NCI-H2081 (cell line): ENCODE measurements at places on chromosomes 2 and 18.

DNA sequence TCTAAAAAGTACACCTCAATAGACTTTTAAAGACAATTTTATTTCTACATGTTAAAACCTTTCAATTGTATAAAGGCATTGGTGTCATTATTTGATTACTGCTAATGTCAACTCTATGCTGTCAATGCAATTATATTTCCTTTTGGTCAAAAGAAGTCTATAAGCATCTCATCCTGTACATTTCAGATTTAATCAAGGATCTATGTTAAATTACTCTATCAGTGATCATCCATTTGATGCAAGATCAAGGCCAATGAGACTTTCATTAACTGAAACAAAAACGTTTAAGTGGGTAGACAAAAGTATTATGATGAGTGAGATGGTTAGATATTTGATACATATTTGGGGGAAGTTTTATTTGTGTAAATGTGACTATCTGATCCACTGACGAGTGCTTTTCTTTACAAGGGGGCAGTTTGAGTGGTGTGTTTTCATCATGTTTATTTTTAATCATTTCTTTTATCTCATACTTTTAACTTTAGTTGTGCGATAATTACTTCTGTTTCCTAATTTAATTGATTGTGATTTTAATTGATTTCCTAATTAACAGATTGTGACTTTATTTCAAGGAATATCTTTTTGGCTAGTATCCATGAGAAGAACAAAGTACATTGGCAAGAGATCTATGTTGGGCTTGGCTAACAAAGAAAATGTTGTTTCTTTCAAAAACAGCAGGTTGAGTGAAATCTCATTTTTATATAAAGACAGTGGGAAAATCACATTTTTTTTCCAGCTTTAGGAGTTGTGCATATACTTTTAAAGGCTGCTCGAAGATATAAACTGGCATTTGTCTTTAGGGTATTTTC is 1.1 kb downstream of the ARHGAP28 start:
- no peak for DNase-seq

DNA sequence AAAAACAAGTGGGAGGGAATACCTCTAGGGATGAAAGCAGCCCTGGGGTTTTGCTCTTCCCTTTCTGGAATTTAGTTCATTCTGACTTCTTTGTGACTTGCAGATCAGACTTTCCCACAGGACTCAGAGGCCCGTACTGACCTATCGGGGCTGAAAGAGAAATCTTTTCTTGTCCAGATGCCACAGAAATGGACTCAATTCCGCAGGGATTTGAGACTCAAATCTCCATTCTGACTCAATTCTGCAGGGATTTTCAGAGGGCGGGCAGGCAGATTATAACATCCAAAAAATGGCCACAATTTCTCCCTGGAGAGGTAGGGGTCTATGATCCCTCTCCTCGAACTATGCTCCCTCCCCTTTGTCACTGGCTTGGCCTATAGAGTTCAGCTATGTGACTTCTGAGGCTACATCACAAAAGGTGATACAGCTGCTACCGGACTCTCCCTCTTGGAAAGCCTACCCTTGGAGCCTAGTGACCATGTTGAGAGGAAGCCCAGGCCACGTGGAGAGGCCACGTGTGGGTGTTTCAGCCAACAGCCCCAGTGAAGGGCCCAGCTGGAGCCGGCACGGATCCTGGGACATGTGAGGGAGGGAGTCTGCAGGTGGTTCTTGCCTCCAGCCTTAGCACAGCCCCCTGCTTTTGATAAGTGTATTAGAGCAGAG is 4.8 kb upstream of the EFHD1 start:
- DNase-seq = no peak

GRCh38 chr2:86352137-86352726 is 14.8 kb upstream of the REEP1 start:
- DNase-seq = no peak

DNA sequence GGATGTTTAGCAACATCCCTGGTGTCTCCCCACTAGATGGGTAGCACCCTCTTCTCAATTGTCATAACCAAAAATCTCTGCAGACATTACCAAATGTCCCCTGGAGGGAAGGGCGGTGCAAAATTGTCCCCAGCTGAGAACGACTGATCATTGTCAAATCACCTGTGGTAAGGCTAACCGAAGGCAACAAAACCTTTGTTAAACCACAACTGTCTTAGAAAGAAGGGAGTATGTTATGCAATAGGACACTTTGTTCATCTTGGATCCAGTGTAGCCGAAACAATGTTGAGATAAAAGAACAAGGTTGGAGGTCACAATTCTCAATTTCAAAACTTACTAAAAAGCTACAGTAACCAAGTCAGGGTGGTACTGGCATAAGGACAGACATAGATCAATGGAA is 50.3 kb upstream of the ST3GAL5 start:
- DNase-seq = no peak

GRCh38 chr18:3907955-3908354 is 458.0 kb downstream of the TGIF1 start:
- no peak for DNase-seq
